ENCODE measurements at places on chromosomes 11 and 22.

DNA sequence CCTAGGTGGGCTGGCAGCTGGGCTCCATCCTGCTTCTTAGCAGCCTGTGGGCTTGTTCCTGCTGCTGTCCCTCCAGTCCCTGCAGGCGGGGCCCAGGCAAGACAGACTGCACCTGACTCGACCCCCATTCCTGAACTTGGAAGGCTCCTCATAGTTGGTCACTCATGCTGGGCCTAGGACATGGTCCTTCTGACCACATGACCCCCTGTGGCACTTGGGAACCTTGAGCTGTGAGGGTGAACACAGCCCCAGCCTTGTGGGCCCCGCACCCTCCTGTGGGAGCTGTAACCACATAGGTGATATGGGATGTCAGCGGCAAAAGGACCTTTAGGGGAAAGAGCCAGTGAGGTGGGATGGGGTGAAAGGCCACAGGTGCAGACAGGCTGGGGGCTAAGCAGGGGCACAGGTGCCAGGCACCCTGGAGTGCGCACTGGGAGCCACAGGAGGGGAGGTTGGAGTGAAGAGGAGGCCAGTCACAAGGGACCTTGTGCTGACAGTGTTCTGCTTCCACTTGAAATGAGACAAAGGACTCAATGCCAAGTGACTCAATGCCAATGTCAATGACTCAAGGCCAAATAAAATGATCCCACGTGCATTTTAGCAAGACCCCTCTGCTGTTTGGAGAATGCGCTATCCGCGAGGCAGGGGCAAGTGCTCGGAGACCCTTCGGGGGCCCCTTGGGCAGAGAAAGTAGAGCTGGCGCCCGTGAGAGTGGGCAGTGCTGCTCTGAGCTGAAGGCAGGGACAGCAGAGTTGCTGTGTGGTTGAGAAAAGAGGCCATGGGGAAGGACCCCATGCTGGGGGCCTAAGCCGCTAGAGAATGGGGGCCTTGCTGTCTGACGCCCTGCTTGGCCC is 90.7 kb downstream of the MORC2 start:
- no peak for DNase-seq

DNA sequence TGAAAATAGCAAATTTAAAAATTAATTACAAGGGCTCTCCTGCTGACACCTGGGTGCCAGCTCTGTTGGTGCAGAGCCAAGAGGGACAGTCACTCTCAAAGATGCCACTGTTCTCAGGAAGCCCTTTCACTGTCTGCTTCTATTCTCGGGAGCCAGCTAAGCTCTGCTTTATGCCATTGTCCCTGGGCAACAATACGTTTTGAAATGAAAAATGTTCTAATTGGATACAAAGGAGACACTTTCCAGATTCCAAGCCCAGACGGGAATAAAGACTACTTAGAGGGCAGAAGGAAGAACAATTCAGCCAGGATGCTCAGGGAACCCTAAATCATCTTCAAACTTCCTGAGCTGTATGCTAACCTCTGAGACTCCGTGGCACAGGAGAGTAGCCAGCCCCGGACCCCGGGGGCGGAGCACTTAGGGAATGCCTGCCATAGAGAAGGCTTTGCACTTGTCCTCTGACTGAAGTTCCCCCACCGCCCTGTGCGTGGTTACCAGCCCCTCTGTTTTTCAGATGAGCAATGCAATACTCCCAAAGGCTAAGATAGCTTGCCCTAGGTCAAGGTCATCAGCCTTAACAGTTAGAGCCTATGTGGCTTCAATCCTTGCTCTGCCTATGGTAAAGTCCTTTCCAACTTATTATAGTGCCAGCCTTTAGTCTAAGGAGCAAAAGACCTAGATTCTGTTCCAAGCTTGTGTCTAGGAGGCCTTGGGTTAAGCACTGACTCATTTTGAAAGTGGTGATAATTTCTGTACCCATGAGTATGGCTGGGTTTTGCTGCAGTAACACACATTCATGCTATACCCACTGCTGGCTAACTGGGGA is 150.9 kb downstream of the CACNA1I start:
- no peak for DNase-seq

DNA sequence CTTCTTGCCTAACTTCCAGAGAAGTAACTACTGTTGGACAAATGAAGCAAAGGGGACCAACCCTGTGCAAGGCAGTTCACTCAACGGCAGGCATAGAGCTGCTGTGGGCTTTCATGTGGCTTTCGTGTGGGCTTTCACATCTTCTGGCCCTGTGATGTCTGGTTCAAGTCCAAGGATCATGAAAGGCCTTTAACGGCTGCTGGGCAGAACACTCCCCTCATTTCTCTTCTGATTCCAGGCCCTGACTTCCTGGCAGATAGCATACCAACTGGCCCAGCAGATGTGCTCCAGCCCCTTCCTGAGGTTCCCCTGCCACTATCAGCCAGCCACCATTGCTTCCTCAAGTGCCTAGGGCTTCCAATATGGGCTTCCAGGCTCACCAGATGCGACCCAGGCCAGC is 28.7 kb upstream of the CTR9 start:
- no peak for DNase-seq

DNA sequence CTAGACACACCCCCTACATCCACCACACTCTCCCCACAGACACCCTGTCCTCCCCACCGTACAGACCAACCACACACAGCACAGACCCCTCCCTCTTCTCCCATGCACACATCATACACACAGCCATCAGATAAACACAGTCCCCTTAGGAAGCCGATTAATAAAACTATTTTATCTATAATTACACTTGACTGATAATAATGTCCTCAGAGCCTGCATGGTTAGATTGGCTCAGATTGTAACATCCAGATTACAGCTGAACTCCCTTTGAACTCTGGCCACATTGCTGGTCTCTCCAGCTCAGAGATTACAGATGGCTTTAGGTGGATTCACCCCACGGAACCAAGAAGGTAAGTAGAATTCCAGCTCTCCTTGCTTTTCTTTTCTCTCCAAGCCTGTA is 9.5 kb upstream of the ELF5 start:
- no peak for DNase-seq

GRCh38 chr11:122697636-122698167 is 42.2 kb downstream of the UBASH3B start:
- DNase-seq, result no peak

- no peak for DNase-seq
Observed at GRCh38 chr11:122273476-122274191, 157.6 kb upstream of the BLID start.

GRCh38 chr22:45008186-45008681 is 1.6 kb downstream of the PHF21B start:
- DNase-seq, result no peak

GRCh38 chr22:23781511-23782183 is 5.1 kb upstream of the SMARCB1 start:
- DNase-seq, result no peak

- DNase-seq, result no peak
Observed at GRCh38 chr11:83723999-83724398, 437.8 kb upstream of the CCDC90B start.

- no peak for DNase-seq
Observed at GRCh38 chr11:6269994-6270393, 10.4 kb downstream of the CCKBR start.

DNA sequence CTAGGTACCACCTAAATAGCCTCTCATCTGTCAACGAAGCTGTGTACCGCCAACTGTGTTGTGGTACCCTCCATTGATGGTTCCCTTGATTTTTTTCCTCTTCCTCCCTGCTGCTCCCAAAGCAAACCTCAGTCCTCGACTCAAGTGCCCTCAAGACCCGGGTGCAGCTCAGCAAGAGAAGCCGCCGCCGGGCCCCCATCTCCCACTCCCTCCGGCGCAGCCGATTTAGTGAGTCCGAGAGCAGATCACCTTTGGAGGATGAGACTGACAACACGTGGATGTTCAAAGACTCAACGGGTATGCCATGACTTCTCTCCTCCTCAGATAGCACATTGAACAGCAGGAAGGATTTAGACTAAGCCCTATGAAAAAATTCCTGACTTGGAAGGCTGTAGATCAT is 22.4 kb upstream of the CRYBB3 start:
- no peak for DNase-seq

- DNase-seq, result no peak
Observed at GRCh38 chr11:122098261-122098980, 17.6 kb downstream of the BLID start.

DNA sequence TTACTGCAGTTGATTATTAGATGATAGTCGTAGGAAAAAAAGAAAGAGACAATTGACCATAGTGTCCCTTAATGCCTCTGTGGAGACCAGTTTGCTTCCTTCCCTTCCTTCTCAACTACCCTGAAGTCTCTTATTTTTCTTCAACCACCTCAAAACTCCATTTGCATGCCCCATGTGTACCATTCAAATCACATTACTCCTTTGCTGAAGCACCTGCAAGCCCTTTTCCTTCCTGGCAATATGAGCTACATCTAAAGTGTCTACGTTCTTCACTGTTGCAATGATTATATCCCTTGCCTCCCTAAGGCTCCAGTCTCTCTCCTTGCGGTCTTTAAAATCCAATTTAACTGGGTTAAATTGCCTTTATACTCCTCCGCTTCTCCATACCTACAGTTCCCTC is 867.4 kb upstream of the API5 start:
- DNase-seq, result no peak

DNA sequence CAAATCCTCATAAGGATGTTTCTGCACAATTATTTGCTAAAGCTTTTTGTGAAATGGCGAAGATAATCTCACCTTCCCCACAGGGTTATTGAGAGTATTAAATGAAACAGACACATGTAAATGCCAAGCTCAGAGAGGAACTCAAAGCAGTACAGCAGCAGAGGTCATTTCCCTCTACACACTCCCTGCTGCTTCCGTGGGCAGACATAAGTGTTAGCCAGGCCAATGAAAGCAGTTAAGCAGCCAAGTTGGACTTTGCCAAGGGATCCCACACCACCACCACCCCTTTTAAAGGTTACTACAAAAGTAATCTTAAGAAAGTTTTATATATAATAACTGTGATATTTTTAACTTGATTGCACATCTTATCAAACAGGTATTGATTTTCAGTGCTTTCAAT is 4.0 kb upstream of the FAM111A start:
- DNase-seq, result no peak

DNA sequence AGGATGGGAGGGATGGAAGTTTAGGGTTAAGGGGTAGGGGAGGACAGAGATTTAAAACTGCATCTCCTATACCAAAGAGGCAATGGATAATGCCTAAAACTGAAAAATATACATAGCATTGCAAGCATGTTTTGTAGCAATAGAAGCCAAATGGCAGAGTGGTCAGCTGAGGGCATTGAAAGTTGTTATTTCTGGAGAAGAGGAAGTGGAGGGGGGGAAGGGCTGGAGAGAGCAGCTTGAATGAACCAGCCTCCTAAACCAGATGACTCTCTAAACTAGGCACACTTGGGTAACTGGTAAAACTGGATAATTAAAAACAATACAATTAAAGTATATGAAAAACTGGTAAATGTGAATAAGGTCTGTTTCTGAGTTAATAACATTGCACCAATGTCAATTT is 70.3 kb upstream of the TP53I11 start:
- DNase-seq, result no peak

- DNase-seq, result no peak
Observed at GRCh38 chr22:25100948-25101347, 98.7 kb upstream of the CRYBB3 start.

DNA sequence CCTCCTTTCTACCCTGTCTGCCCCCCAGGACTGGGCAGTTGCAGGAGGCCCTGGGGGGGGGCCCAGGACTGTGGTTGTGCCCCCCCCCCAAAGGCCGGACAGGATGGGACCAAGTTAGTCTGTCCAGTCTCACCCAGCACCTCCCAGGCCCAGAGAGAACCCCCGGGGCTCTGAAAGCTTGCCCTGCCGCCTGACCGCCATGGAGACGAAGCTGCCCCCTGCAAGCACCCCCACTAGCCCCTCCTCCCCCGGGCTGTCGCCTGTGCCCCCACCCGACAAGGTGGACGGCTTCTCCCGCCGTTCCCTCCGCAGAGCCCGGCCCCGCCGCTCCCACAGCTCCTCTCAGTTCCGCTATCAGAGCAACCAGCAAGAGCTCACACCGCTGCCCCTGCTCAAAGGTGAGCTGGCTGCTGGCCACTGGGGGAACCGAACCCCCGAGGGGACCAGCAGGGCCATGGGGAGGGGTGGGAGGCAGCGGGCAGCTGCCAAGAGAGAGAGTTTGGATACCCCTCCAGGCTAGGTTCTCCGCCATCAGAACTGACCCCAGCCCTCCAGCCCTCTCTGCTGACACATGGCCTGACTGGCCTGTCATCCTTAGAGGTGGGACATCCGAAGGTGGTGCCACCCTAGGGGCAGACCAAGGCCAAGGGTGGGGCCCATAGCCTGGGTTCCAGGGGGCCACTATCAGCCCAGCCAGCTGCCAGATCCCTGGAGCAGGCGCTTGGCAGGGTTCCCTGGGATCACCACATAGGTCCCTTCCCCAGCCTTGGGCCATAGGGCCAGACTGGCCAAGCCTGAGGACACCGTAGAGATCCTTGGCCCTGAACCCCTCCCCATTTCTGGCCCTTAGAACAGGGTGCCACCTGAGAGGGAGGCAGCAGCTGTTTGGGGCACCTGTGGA is 1.3 kb downstream of the PPP2R5B start:
- no peak for DNase-seq

DNA sequence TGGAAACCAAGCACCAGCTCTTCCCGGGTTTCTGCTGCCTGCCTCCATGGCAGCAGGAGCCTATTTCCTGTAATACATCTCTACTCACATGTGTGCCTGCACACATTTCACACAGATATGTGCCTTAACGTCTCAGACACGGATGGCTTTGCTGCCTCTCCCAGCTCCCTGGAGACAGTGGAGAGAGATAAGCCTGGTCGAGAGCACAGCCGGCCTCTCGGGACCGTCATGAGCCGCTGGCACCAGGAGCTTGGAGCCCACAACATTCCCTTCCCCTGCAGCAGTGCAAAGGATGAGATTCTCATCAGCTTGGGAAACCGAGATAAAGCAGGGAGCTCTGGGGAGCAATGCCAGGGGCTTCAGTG is 587.7 kb downstream of the BRD1 start:
- no peak for DNase-seq

- DNase-seq, result no peak
Observed at GRCh38 chr22:25563761-25564319, 635 bp upstream of the GRK3 start.

- no peak for DNase-seq
Observed at GRCh38 chr11:124493016-124493655, 47.6 kb upstream of the OR8B8 start.

DNA sequence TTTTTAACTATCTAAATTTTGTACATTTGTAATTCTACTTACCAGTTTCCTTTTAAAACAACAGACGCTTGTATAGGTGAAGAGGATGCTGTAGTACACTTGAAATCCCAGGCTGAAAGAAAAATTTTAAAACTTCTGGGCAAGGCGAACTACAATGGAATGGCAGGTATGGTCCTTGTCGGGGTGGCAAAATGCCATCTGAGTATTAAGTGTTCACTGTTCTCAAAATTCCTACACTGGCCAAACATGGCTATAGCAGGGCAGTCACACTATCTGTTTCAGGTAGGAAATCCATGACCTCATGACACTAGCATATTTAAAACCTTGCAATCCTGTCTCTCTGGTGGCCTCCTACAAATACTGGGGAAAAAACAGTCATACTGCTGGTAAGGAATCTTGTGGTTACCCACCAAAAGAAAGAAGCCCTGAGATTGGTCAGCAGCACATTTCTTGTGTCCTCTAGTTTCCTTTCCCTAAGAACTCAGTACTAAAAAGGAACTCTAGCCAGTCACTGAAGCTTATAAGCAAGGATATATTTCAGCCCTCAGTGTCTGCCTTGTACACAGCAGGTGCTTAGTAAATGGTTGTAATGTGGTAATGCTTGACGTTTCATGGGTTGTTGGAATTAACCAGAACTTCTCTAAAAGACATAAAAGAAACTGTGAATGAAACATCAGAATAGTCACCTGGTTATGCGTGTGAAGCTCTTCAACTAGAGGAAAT is 5.2 kb upstream of the ZC3H12C start:
- no peak for DNase-seq
